ENCODE measurements at places on chromosomes 7 and 10.

DNA sequence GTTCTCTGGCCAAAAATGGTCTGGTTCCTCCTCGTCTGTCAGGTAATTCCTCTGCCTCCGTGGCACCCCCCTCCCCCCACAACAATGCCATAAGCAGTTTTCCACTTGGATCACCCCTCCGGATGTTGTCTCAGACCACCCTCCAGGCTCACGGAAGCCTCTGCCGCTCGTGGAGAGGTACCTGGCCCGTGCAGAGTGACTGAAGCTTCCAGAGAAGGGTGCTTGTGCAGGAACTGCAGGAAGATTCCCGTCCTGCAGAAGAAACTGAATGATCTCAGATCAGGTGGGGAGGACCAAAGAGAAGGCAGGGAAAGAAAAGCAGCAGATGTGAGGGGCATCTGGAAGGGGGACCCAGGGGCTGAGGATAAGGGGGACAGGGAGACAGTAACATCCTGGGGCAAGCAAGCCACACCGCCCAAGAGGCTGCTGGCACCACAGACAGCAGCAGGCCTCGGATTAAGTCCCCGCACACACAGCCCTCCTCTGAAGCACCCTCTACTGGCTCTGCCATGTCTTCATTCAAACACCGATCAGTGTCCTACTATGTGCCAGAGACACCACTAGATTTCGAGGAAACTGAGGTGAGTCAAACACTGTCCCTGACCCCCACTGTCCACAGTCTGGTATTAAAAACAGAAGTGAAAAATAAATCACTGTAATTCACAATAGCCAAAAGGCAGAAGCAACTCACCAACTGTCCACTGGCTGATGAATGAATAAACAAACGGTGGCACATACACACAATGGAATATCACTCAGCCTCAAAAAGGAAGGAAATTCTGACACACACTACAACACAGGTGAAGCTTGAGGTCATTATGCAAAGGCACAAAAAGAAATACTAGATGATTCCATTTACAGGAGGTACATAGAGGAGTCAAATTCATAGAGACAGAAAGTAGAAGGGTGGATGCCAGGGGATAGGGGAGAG lies 26.4 kb downstream of the KIAA1549 start:
- no peak for DNase-seq

GRCh38 chr7:84953234-84953633 lies 233.6 kb downstream of the SEMA3D start:
- no peak for DNase-seq

DNA sequence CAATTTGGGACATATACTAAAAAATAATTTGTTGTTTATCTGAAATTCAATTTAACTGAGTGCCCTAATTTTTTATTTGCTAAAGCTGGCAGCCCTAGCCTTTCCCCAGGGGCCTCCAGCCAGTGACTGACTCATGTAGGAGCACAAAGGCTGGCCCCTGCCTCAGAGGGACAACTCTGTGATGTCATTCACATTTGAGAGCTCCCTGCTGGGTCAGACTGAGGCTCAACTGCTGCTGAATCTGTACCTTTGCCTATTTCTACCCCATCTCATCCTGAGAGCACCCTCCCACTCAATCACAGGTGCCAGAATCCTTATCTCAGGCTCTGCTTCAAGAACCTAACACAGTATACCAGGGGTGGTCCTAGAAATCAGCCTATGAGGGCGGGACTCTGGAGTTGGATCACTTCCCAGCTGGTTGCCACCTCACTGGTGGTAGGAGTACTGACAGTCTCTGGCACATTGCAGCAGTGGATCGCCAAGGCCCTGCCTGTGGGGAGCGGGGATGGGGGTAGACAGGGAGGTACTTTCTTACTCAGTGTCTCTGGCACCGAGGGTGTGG lies 11.6 kb downstream of the GCK start:
- DNase-seq, result peak; percentile 47

GRCh38 chr10:16919121-16919982 lies 102.1 kb upstream of the RSU1 start:
- no peak for DNase-seq

DNA sequence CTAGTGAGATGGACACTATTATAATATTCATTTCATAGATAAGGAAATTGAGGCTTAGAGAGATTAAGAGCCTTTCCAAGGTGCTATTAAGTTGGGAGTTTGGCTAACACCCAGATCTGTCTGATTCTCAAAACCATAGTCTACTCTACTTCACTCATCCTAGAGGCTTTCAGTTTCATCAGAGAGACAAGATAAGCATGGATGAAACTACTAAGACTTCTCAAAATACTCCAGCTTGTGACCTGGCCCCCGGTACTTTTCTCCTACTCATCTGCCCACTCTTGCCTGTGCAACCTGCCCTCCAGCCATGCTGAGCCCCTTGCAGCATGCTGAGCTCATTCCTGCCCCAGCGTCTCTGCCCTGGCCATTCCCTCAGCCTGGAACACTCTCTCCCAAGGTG lies 12.2 kb upstream of the SLC35B4 start:
- DNase-seq, result no peak

DNA sequence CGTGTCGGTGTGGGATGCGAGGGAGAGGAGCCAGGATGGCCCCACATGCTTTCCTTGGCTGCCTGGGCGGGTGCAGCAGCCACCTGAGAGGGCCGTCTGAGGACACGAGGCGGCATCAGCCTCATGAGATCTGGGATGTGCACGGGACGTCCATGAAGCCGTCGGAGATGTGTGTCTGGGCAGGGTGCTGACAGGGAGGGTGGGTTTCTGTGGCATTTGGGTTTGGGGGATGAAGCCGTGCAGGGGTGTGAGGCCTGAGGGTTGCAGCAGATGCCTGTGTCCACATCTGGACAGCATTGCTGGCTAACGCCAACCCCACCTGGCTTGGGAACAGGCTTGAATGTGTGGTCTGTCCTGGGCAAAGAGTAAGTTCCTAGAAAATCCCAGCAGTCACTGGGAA lies 179.5 kb downstream of the DNAJB6 start:
- DNase-seq, result no peak

DNA sequence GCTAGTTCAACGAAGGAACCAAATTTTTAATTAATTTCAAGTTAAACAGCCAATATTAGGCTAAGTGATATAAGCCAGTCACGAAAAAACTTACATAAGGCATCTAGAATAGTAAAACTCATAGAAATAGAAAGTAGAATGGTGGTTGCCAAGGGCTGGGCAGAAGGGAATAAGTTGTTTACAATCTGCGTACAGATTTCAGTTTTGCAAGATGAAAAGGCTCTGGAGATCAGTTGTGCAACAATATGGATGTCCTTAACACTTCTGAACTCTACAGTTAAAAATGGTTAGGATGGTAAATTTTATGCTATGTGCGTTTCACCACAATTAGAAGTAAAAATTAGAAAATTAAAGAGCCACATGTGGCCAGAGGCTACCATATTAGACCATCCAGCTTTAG lies 13.3 kb downstream of the SCRN1 start:
- no peak for DNase-seq

DNA sequence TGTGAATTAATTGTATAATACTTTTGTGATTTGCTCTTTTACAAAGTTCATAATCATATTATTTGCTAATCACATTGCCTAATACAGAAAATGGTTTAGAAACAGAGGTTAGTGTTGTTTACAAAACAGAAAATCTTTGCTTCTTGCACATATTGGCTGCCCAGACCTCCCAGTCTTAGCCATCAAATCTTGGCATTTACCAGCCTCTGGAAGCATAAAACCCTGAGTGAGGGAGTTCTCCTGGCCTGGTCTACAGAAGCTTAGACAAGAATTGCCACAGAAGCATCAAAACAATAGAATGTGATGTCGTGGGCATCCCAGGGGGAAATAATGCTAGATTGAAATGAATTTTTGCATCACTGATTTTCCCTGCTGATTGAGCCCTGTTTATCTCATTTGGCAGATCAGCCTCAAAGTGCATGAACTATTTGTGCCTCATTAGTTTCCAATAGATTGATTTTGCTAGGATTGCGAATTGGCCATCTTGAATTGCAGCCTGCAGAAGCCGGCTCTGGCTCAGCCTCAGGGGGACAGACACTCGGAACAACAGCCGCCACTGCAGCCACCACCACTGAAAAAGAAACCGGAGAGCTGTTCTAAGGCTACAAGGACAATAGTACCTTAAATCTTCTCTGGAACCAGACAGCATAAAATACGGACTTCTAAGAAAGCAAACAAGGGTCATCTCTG lies 11.1 kb upstream of the SORBS1 start:
- DNase-seq, result no peak

DNA sequence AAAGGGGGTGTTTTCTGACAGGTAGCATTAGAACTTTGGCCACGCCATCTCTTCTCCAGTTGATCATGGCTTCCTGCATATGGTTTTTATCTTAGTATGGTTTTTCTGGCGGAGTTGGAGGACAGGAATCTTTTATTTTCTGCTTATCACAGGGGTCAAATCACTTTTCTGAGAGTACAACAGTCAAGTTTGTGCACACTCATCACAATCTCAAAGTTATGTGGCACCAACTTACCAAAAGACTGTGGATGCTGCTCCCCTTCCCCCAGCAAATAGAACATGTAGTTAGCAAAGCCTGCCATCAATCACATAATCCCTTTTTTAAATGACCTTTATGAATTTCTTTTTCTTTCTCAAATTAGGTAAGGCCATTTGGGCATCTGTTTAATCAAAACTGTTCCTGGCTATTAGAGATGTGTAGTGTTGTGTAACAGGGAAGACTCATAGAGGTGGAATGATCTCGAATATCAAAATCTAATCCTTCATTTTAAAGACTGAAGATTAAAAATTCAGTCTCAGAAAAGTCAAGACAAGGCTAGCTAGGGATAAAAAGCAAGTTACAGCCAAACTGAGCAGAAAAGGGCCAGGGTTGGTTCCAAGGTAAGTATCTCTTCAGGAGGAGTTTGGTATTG lies 3.8 kb upstream of the CH25H start:
- no peak for DNase-seq

DNA sequence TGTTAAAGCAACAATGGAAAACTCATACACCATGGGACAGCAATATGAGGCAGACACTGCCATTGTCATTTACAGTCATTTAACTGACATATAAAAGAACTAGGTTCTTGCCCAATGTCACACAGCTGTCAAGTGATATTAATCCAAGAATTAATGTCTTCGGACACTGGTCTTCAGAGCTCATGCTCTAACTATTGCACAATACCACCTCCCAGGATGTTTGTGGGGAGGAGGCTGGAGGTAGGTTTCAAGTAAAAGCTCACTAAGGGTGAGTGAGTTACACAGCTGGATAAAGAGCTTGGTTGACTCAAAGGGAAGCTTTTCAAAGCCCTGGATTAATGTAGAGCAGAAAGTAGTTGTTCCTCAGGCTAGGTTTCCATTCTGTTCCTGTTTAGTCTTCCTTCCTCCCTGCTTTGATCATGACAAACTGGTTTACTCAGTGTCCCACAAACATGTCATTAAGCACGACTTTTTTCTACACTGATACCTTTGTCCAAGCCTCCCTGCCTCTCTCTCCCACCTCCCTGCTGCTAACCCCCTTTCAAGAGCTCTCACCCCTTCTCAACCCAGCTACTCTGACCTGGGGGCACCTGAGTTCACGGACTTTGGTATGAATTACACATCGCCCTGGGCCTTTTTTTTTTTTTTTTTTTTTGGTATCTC lies 987 bp upstream of the EXOC6 start:
- DNase-seq, result no peak

DNA sequence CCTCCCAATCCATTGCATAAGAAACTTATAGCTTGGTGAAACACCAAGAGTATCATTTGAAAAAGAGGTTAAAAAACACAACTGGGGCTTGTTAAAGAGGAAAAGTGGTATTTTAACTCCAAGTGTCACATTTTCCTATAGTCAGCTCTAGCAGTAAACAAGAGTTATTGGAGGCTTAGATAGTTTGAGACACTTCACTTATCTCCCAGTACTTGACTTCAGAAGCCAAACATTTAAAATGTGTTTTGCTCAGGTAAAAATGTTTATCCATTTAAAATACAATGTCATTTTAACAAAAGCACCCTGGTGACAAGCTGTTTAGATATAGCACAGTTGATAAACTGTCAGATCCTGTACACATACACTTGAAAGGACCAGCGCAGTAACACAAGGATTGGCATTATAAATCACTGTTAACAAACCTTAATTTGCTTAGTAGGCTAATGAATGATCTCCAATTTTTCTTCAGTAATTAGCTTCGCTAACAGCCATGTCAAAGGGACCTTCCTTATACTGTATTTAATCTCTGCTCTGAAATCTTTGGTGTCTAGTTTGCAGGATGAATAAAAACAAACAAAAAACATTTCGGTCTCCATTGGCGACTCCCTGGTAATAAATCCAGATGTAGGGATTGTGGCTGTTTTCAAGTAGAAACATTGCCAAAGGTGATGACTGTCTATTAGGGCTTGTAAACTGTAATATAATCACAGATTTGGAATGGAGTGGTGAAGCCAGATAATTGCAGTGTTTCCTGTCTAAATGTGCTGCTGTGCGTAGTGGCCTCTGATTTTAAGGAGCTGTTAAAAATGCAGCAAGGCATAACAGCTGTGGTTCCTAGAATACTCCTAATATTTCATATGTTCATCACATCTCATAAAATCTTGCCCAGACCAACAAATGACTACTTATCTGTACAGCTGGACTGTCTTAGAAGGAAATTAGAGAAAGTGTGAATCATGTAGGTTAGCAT lies 545.1 kb downstream of the AUTS2 start:
- DNase-seq, result no peak

DNA sequence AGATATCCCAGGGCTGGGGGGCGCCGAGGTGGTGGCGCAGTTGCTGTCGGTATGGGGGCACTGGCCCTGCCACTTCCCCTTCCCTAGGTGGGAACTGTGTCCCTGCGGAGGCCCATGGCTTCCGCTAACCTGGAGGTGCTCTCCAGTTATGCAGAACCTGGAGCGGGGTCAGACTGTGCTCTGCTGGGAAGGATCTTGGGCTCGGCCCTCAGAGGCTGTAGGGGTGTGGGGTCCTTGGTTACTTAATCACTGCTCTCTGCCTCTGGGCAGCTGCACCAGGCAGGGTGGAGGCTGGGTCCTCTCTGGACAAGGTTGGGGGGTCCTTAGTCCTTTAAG lies 2.4 kb downstream of the BRI3 start:
- DNase-seq, result no peak

DNA sequence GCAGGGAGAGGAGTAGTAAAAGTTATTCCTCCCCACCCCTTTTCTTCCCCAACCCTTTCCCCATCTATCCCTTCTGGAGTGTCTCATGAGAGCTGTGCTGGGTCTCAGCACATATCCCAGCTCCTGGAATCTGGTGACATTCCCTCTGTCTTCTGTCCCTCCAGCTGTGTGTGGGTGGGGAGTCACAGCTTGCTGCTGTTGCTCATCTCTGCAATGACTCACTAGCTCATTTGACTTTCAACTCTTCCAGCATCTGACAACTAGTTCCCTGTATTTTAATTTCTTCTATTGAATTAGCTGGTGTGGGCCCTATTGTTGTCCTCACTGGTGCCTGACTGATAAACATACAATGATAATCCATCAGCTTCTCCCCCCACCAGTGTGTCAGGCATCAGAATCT lies 198.9 kb upstream of the AUTS2 start:
- DNase-seq, result peak; percentile 55

DNA sequence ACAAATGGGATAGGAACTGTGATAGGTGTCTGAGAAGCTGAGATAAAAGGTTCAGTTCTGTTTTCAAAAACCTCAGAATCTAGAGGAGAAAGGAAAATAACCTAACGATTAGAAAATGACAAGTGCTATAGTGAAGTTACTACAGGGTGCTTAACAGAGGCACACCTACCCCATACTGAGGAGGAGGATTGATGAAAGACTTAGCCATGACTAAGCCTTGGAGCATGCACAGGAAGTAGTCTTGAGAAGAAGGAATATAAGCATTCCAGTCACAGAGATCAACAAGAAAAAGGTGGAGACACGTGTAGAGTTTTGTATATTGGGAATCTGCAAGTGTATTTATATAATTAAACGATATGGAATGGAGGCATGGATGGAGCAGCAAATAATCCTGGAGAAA lies 1225.5 kb upstream of the CELF2 start:
- DNase-seq, result no peak
